ENCODE measurements at places on chromosomes 6 and 20.

DNA sequence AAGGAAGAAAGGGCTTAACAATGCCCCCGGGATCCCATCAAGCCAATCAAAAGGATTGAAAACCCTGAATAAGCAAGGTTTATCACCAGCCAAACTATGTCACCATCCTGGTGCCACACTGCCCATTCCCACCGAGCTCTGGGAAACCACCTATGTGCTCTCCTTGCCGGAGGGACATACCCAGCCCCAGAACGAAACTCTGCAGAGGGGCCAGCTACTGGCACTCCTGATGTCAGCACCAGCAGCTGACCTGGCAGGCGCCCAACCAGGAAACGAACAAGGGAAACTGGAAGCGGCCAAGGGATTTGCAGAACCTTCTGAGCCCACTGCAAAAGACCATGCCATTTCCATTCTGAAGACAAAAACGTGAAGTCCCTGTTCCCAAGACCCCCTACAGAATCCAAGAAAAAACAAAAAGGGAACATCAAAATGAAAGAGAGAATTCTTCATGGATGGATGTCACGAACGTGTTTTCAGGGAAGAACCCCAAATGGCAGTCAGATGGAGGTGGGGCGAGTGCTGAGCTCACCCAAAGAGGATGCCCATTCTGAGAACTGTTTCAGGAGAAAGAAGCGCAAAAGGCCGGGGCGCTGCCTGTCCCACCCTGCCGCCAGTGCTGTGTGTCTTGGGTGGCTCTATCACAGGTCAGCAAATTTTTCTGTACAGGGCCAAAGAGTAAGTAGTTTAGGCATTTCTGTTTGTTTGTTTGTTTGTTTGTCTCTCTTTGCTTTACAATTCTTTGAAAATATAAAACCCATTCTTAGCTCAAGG is 305.2 kb downstream of the ESR1 start:
- DNase-seq: no peak

DNA sequence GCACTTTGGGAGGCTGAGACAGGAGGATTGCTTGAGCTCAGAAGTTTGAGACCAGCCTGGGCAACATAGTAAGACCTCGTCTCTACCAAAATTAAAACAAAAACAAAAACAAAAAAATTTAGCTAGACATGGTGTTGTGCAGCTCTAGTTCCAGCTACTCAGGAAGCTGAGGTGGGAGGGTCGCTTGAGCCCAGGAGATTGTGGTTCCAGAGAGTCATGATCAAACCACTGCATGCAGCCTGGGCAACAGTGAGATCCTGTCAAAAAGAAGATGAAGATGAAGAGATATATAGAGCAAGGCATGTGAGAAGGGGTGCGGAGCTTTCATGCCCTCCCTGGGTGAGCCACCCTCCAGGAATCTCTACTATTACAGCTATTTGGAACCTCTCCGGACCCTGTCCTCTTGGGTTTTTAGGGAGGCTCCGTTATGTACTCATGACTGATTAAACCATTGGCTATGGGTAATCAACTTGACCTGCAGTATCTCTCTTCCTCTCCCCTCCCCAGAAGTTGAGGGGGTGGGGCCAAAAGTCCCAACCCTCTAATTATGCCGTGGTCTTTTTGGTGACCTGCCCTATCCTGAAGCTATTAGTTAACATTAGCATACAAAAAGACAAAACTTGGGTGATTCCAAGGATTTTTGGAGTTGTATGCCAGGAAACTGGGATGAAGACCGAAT is 9.0 kb downstream of the POLH start:
- no peak for DNase-seq

DNA sequence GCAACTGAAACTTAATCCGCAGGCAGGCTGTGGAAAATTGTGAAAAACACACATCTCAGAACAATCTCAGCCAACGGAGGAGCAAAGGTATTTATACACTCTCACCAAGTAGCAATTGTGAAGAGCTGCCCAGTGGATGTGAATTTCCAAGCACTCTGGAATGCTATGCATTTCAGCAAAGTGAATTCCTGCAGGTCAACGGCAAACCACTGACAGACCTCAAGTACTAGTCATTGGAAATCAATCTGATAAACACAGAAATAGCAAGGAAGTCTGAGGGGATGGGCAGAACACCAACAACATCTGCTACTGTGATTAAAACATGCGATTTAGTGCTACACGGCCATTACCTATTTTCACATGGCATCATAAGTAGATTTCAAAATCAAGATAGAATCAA is 429.1 kb downstream of the HTR1B start:
- DNase-seq: no peak

DNA sequence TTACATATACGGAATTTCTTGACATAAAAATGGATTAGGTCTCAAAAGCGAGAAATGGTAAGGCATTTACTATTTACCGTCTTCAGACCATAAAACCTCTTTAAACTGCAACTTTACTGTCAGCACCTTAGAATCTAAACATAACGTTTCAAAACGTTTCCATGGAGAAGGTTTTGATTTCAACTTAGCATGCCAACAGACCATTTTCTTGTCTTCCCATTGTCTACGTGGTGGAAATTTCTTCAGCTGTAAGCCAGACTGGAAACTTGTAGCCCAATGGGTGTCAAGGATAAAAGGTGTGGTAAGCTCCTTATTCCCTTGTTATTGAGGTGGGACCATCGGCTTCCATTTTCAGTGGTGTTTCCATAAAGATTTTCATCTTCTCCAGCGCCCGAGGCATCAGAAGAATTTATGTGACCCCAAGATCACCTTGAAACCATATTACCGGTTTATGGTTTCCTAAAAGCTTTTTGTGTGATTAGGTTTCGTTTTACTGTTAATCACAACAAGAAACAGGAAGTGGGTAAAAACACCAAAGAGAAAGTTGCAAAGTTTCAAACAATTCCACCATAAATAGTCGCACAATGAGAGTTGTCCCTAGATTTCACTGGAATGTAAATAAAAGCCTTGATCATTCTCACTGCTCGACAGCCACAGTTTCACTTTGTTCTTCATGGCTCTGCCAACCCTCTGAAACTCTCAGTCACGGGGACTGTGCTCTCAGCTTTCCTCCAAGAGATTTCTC is 63.0 kb upstream of the CD2AP start:
- DNase-seq: no peak

GRCh38 chr6:99790679-99791078 is 184.0 kb downstream of the PRDM13 start:
- no peak for DNase-seq

DNA sequence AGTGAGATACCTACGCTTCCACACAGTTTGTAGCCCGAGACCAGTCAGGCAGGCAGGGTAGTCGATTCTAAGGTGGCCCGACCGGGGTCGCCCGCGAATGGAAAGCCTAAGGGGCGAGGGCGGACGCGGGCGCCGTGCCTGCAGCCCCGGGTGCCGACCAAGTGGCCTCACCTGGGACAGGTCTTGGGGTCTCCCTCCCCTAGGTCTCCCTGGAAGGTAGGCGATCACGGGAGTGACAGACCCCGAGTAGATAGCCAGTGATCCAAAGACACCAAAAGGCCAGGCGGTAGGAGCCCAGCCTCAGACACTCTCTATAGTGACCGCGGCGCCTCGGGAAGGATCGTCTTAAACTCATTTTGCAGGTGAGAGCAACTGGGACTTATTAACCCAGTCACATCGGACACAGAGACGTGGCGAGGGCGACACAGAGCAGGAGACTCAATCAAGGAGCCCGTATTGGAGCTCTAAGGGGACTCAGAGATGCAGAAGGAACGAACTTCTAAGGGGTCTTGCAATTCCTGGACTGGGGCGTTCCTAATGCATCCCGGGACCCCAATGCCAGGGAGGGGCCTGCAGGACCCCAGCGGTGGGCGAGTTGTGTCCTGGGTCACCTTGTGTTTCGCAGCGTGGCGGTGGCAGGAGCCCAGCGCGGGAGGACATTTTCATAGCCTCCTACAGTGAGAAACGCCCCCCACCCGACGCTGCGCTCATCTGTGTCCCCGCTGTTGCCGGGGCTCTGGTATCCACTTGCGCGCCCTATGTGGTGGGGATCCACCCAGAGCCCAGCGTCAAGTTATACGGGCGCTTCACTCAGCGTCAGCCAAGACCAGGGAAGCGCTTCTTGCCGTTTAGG is 2.1 kb upstream of the VSX1 start:
- no peak for DNase-seq

- DNase-seq: no peak
These were observed 115.6 kb downstream of the KHDC1L start for GRCh38 chr6:73109659-73110058.

DNA sequence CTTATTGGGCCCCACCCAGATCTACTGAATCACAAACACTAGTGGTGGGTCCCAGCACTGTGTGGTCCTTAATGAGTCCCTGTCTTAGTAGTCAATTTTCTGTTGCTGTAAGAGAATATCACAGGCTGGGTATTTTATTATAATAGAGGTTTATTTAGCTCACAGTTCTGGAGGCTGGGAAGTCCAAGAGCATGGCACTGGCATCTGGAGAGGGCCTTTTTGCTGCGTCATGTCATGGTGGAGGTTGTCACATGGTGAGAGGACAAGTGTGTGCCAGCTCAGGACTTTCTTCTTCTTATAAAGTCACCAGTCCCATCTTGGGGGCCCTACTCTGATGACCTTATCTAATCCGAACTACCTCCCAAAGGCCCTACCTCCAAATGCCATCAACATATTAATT is 105.0 kb downstream of the PPP1R14C start:
- no peak for DNase-seq

- DNase-seq: no peak
These were observed 95.4 kb upstream of the FOXQ1 start for GRCh38 chr6:1216488-1216974.

DNA sequence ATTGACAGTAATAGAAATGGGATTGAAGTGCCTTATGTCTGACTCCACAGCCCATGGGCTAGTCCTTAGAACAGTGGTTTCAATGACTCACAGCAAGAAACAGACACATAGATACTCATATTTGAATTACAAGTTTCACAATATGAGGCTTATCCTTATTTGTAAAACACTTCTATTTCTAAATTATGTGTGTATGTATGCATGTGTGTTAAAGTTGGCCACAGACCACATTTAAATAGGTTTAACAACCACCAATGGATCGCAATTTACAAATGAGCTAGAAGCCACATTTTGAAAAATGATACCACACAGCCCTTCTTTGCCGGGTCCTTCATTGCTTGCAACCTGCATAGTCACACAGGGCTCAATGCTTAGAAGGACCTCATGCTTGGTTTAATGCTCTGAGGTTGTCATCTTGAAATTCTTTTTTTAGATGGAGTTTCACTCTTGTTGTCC is 157.8 kb upstream of the PREP start:
- no peak for DNase-seq

- no peak for DNase-seq
These were observed 314.6 kb downstream of the CDH26 start for GRCh38 chr20:60272790-60273189.

DNA sequence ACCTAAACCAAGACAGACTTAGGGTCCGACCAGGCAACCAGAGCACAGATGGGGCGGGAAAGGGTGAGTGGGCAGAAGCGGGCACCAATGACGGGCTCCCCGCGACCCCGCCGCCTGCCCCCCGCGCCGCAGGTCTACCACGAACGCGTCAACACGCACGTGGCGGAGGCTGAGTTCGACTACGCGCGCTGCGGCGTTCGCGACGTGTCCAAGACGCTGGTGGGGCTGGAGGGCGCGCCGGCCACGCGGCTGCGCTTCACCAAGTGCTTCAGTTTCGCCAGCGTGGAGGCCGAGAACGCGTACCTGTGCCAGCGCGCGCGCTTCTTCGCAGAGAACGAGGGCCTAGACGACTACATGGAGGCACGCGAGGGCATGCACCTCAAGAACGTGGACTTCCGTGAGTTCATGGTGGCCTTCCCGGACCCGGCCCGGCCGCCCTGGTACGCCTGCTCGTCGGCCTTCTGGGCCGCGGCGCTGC is 5.1 kb downstream of the TMEM151B start:
- DNase-seq: no peak

- DNase-seq: no peak
These were observed 112.9 kb downstream of the FOXO3 start for GRCh38 chr6:108673602-108674001.

GRCh38 chr6:81708113-81708699 is 44.3 kb downstream of the TENT5A start:
- DNase-seq: no peak

DNA sequence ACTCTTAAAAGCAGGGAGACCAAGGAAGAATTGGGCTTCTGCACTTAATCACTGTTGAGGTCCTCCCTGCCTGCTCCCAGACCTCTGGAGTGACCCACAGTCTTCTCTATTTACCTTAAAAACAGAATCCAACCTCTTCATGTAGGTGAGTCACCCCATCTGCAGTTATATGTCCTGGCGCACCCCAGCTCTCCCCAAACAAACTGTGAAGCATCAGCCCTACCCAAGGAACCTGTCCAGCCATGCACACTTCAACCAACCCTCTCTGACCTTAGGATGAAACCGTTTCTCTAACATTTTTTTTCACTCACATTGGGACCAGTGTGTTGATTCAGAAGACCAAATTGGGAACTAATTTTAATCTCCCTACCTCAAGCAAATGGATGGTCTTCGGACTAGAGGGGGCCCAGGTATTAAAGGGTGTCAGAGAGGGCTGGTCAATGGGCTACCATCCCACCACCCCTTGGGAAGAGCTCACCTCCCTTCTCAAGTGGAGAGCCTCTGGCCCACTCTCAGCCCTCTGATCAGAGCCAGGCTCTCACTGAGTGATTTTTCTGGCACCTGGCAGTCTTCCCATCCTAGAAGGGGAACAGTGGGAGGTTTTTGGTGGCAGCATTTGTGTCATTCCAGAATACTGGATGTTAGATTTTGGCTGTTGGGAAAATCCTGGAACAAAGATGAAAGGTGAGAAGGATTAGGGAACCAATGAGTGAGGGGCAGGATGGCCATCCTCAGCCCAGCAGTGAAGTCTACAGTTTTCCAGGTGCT is 203.6 kb downstream of the LRFN2 start:
- DNase-seq: no peak

DNA sequence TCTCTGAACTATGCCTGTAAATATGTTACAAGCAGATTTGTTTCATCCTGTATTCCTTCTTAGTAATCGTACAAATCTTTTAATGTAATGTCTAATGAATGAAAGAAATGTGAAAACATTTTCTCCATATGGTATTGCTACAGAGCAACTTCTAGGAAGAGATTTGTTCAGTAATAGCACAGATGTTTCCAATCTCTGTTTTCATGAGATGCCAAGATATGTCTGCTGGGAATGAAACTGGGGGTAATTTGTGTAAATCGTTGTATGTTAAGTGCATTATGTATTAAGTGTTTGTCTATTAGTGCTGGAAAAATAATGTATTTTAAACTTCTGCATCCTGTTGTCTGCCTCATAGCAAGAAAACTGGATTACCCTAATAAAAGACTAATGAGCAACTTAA is 722.2 kb upstream of the EYS start:
- no peak for DNase-seq

- DNase-seq: no peak
These were observed 731 bp downstream of the MAK start for GRCh38 chr6:10837622-10837994.

GRCh38 chr20:63734946-63735858 is 1.3 kb upstream of the LIME1 start:
- DNase-seq: no peak

- no peak for DNase-seq
These were observed 117.6 kb downstream of the PLCB1 start for GRCh38 chr20:8249634-8250033.

- DNase-seq: no peak
These were observed 996 bp upstream of the NFKBIE start for GRCh38 chr6:44266347-44266746.

- DNase-seq: no peak
These were observed 904.3 kb upstream of the FLRT3 start for GRCh38 chr20:15241681-15242080.

- DNase-seq: no peak
These were observed 907.5 kb downstream of the C6orf118 start for GRCh38 chr6:164401871-164402270.

GRCh38 chr6:40695114-40695513 is 108.0 kb upstream of the LRFN2 start:
- DNase-seq: no peak

- DNase-seq: no peak
These were observed 17.9 kb upstream of the TCFL5 start for GRCh38 chr20:62879275-62880146.

Data from GDM1 (cell line).